ENCODE measurements at places on chromosomes 12 and 14.

DNA sequence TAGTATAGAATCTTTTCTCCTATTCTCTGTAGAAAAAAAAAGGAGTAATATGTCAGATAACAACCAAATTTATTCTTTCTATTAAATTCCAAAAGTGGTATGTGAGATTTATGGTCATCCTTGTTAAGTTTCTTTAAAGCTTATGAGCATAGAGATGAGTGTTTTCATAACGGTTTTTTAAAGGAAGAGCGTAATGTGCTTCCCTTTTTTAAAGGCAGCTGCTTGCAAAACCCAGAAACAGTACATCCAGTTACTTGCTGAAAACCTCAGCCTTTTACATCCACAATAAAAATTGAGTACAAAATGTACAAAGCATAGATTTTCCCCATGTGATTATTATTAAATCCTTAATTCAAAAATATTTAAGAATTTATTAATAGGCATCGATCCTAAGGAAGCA, 53.6 kb upstream of the CD163 start:
- DNase-seq, result no peak

GRCh38 chr14:99671235-99672224, 12.6 kb upstream of the CYP46A1 start:
- DNase-seq, result peak; percentile 75

GRCh38 chr12:69833696-69834095, 8.7 kb downstream of the MYRFL start:
- DNase-seq, result no peak

DNA sequence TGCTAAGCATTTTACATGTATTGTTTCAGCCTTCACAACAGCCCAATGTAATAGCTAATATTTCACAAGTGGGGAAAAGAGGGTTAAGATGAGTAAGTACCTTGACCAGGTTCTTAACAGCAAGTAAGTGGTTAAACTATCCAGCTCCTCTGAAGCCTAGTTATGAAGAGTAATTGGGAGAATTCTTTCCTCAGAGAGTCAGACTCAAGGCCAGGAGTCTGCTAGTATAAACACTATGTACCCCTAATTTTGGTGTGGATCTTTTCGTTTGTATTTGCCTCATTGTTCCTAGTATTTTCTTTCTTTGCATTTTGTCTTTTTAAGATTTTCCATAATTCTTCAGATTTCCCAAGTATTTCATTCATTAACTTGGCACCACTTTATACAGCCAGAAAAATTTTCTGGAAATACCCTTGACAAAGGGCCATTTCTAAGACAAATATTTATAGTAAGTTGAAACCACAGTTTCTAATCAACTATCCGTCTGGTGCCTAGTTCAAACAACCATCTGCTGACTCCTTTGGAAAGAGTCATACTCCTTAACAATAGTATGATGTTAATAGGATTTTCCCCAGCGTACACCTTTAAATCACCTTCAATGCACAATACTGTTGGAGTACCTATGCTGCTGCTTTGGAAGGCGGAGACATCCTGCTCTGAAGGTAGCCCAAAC, 81.2 kb downstream of the SCAF11 start:
- DNase-seq, result no peak

DNA sequence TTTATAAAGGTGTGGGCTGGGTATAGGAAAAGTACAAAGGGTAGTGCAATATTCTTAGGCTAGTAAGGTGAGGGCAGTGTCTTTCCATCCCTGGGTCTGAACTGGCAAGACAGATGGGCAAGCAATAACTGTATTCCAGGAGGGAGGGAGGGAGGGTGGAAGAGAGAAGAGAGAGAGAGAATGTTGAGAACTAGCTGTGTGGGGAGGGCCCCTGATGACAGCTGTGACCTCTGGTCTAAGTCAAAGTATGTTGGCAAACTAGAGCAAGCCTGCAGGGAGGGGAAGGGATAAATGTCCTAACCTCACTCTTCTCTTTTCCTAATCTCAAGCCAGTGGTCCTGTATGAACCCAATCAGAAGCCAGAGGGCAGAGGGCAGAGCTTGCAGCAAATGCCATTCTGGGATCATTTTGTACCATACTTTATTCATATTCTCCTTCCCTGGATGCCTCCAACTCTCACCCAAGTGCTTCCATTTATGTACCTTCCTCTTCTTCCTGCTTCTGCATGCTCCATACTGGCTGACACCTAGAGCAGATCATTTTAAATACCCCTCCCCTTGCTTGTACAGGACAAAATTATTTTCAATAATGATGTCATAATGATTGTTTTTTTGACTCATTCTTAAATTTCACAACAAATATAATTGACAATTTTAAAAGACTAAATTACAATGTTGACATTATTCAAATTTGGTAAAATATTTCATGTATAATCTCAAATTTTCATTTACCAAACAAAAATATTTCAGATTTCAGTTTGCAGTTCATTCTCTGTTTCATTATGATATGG, 75.9 kb downstream of the AKAP6 start:
- DNase-seq, result no peak

DNA sequence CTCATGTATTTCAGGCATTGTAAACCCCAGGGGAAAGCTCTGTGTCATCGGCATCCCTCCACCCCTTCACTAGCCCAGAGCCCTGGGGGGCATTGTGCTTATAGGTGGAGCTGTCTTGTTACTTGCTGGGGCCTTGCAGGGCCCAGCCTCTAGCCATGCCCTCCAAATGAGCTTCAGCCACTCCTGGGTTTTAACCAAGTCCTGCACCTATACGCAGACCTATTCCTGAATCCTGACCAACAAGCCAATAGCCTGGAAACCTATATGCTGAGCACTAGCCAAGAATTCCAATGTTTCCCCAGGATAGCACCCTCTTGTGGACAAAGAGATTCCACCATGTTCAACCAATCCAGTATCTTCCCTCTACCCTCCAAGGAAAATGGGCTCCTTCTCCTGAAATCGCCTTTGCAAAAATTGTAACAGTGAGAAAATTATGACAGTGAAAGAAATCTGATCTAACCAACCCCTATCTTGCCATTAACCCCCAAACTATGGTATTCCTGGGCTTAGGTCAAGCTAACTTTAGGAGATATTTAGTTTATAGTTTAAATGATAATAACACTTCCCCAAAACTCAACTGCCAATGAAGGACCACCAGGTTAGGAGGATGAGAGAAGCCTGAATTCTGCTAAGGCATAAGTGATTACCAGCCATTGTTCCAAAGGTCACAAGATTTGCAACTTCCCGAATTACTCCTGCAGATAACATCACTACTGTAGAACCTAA, 55.5 kb downstream of the TTC7B start:
- DNase-seq, result no peak

- no peak for DNase-seq
These were observed 7.4 kb downstream of the ASPG start for GRCh38 chr14:104092931-104093365.

GRCh38 chr12:76515271-76515670, 44.3 kb downstream of the OSBPL8 start:
- no peak for DNase-seq

DNA sequence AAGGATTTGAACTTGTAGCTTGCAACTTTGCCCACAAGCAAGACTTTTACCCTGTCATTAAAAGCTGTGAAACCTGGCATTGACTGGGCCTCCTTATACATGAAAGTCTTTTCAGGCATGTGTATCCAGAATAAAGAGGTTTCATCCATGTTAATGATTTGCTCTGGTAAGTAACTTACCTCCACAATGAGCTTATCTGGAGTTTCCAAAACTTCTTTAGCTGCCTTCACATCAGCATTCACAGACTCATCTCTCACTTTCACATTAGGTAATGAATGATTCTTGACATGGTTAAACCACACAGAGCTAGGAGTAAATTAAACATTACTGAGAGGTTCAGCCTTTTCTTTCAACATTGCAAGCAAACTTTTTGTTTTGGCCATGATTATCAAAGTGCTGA, 234.4 kb upstream of the CLEC14A start:
- DNase-seq, result no peak

Data from ecto neural progenitor cell (in vitro differentiated cells).